ENCODE measurements at places on chromosomes 6 and 20.

DNA sequence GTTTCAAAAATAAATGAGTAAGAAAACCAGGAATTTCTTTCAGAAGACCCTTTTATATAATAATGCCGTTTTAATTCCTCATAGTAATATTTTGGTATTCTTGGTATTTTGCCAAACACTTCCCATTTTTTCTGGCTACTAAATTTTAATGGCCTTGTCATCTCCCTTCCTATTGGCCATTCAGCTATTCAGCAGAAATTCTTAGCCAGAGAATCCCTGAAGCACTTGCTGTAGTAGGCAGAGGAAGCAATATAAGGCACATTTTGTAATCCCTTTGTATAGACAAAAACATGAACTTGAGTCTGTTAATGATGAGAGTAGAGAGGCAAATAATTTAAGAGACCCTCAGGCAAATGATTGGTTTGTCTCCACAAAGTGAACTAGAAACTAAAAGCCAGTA, 118.4 kb upstream of the LAMP5 start:
- DNase-seq = no peak

DNA sequence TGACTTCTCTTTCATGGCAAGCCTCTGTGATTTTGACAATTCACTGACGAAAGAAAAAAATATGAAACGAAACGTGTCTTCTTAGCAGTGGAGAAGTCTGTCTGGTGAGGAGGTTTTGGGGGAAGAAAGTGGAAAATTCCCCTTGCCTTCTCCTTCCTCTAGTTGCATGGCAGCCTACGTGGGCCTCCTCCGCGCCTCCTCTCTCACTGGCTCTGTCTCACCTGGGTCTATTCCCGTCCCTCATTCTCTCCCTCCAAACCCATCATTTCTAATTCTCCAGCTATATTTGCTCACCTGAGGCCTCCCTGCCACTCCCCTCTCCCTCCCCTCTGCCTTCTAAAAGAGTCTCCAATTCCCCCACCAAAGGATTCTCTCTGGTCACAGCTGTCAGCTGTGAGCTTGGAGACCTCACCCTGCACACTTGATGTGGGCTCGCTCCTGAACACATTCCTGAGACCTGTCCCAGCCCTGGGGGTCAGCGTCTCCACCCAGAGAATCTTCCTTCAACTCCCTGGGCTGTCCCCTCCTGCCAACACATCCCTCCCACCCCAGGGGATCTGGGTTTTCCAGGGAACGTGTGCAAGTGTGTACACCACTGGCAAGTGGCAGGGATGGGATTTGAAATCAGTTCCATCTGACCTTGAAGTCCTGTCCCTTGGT, 159.6 kb upstream of the PMEPA1 start:
- DNase-seq = no peak

GRCh38 chr6:43226192-43226851, 3.0 kb downstream of the DNPH1 start:
- no peak for DNase-seq

- DNase-seq = no peak
Observed at GRCh38 chr20:49749625-49750024, 35.9 kb upstream of the B4GALT5 start.

DNA sequence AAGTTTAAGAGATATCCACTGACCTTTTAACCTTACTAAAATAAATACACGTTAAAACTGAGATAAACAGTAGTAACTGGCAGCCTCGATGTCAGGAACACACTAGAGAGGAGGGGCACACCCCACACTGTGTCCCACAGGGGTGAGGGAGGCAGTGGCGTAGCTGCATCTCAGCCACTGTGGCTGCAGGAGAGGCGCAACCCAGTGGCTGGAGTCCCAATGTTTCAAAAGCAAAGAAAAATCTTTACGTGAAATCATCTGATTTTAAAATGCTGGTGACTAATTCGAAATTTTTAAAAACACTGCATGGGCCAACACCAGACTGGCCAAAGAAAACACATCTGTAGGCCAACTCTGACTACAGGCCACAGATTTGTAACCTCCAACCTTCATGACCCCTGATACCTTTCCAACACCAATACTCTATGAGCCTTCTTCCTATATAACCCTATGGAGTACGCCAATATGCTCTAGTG, 54.7 kb downstream of the TRAM2 start:
- DNase-seq = no peak

DNA sequence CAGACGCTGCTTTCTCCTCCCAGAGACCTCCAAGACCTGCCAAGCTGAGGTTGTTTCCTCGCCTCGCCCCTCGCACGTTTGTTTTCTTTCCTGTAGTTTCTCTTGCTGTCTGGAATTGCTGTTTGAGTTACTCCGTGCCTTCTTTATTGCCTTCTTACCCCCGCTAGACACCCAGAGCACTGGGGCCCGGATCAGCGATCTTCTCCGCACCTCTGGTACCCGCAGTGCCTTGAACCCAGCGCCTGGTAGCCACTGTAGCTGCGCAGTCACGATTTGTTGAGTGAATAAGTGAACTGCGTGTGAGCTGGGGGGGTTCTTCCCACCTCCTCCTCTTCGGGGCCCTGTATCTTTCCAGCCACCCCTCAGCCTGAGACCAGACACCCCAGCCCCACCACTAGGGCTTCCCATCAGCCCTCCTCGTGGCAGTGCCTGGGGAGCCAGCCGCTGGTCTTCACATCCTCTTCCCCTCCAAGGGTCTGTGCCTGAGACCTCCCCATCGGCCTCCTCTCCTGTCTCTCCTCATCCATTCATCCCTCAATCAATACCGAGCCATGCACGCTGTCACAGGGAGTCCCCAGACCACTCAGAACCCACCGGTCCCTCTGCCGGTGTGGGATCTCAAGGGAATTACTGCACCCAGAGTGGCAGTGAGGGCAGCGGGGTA, 849 bp upstream of the BMP7 start:
- DNase-seq = no peak

GRCh38 chr20:4725263-4725550, 3.5 kb downstream of the PRND start:
- DNase-seq = no peak

GRCh38 chr20:46040902-46041535, 12.0 kb downstream of the SLC12A5 start:
- DNase-seq = peak; percentile 49

GRCh38 chr6:101393829-101394251, 332 bp downstream of the GRIK2 start:
- DNase-seq = no peak
